ENCODE measurements at places on chromosomes 2 and 18.

- no peak for DNase-seq
These were observed 428.3 kb downstream of the MBD2 start for GRCh38 chr18:53796040-53796729.

- no peak for DNase-seq
These were observed 6.6 kb downstream of the IL1RN start for GRCh38 chr2:113133704-113134598.

DNA sequence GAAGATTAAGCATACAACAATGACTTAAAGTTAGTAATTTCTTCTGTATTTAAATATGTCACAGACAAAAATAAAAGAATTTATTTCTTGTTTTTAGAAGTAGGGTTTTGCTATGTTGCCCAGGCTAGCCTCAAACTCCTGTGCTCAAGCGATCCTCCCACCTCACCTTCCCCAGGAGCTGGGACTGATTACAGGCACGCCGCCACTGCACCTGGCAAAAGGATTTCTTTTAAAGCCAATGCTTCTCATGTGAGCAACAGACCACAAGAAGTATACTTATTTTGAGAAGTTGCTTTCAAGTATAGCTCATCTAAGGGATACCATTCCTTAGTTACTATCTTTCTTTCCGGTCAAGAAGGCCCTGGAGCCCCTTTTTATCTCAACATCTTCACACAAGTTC, 57.2 kb upstream of the BBS5 start:
- no peak for DNase-seq

DNA sequence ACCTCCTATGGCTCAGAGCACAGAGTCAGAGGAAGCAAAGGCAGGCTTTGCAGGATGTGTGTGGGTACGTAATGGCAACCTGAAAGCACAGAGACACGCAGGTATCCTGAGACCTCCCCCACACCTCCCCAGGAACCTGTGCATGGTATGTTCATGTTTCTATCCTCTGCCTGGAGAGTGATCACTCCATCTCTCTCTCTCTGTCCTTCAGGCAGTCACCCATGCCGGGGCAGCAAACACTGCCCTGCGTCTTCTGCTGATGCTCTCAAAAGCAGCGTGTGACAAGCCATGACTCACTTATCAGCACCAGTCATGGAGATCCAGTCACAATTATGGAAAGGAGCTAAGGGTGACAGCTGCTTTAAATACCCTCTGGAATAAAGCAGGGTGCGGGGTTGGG, 52.7 kb downstream of the PDCL3 start:
- DNase-seq: no peak

GRCh38 chr18:2536063-2536462, 35.2 kb downstream of the METTL4 start:
- DNase-seq: no peak

GRCh38 chr18:57422313-57422872, 12.8 kb upstream of the ONECUT2 start:
- no peak for DNase-seq

DNA sequence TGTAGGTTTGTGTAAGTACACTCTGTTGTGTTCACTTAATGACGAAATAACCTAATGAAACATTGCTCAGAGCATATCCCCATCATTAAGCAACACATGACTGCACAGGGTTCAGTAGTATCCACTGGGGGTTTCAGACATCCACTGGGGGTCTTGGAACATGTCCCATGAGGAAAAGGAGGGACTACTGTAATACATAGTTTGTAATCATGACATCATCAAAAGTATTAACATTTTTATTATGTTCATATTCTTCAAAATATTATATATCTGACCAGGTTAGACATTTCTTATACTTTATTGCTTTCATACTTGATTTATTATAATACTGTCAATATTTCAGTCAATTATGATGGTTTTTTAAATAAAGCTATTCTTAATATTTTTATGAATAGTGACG, 54.4 kb upstream of the EMILIN2 start:
- no peak for DNase-seq

- DNase-seq: no peak
These were observed 65.1 kb upstream of the DAPL1 start for GRCh38 chr2:158729873-158730620.

- DNase-seq: no peak
These were observed 391.6 kb downstream of the NBAS start for GRCh38 chr2:15169326-15170069.

DNA sequence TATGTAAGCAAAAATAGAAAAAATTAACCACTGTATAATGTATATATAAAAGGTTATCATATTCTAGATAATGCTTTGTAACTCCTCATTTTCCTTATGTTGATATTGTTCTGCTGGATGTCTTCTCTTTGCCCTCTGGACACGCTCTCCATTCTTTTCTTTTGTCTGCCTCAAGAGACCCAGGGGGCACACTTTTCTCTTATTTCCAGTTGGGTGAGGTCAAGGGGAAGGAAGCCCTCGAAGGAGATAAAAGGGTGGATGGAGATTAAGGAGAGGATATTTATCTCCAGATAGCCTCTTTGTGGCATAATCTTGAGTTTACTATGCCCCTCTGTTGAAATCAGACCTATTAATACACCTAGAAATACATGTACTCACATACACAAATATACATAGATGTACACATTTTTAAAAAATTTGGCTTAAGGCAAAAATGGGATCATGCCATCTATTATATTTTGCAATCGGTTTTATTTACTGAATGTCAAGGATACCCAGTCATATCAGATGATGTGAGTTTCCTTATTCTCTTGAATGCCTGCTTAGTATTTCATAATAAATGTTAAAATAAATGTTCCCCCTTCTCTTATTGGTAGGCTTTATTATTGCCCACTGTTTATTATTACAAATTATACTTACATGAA, 65.3 kb downstream of the LCLAT1 start:
- no peak for DNase-seq

DNA sequence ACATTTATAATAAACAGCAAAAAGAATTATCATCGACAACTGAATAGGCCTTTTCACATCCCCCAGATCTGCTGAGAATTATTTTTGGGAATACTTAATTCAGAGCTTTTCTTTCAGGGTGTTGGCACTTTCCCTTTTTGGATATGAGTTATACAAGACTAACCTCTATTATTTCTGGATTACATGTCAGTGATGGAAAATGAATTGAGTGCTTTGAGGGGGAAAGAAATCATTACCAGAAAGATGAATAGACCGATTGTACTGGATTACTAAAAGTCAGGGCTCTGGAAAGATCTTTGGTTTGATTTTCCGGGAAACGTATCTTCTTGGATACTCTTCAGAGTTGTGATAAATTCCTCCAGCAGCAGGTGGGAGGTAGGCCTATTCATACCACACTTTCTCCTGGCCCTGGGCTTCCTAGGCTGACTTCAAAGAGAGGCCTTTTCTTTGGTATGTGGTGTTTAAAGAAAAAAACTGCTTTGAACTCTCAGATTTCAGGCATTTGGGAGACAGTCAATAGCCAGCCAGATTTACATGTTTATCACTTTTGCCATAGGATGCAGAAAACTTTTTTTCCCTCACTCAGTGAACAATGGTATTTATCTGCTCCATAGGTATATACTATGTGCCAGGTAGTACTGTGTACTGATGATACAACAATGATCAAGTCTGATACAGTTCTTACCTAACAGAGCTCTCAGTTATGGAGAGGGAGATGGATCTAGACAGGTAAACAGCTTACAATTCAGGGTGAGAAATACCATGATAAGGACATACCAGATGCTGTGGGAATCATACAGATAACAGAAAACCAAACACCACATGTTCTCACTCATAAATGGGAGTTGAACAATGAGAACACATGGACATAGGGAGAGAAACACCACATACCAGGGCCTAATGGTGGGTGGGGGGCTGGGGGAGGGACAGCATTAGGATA, 63.3 kb upstream of the ACTR3 start:
- no peak for DNase-seq

DNA sequence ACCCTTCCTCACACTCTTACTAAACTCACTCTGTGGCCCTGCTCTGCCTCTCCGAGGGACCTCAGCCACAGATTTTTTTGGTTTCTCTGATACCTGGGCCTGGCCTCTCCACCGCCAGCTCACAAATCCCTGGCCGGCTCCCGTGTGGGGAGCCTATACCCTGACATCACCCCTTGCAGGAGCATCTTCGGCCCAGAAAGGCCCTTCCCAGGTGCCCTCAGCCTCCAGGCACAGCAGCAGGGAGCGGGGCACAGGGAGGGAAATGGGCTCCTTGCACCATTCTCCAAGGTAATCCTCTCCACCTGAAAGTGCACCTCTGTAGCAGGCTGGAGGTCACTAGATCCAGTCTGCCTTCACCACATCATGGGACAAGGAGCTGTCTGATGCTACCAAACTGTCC, 43.2 kb downstream of the CRACDL start:
- no peak for DNase-seq

Data from activated naive CD4-positive, alpha-beta T cell treated with anti-CD3 and anti-CD28 coated beads, Interleukin-2, amount 50 U/mL, for 72 hours (primary cell).